ENCODE measurements at places on chromosomes 1 and 21.

DNA sequence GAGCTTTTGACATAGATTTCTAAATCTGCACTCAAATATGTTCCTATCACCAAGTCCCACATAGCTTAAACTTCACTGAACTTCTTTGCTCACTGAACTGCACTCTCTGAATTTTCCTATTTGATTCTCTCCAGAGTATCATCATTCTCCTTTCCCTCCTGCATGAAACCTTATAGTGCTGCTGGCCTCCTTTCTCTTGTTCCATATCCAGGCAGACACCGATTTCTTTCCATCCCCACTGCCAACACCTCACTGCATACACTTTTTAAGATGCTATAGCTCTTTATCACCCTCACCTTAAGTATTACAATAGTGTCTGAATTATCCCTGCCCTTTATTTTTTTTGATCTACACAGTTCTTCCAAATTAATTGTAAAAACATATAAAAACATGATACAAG is 3.1 kb upstream of the TRIM45 start:
- no peak for DNase-seq

DNA sequence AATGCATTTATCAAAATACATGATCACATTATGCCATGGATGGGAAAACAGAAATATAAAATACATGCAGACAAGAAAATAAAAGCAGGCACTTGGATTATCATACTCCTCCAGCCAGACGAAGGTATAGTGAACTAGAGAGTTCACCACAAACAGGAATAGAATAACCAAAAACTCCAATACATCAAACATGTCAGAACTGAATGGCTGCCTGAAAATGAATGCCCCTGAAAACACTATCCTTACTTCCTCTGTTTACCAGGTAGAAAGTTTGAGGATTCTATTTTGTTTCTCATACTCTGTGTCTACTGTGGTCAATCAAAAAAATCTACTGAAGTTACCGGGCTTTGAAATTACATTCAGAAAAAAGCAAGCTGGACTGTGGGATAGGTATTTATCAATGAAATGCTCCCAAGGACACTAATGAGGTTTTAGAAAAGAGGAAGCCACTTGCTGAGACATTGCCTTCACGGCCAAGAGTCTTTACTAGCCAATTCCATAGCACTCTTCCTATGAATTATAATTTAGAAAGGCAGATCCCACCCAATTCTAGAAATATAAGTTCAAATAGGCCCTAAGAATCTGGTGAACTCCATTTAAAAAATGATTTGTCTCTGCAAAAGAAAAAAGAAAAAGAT is 197.7 kb downstream of the SMYD3 start:
- no peak for DNase-seq

DNA sequence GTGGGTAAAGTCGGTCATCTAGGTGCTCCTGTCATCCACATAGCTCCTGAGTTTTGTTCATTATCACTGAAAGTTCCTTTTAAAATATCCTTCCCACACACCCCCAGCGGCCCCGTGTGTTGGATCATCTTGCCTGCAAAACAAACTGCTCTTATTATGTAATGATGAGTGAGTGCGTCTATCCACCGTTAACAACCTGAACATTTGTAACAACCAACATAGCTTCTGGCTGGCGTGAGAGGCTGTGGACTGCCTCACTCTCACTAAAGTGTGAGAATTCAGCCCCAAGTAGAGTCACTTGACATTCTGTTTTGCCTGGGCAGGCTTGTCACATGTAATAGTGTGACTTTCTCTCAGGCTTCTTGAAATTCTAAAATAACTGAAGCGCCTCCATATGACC is 14.5 kb upstream of the KCNA2 start:
- DNase-seq: no peak

- no peak for DNase-seq
Observed at GRCh38 chr1:6868660-6869380, 83.6 kb downstream of the CAMTA1 start.

GRCh38 chr1:208101661-208102431 is 142.3 kb downstream of the PLXNA2 start:
- DNase-seq: peak; percentile 81

- DNase-seq: no peak
Observed at GRCh38 chr1:150156868-150157603, 7.3 kb downstream of the PLEKHO1 start.

GRCh38 chr1:65148548-65149350 is 746 bp downstream of the AK4 start:
- DNase-seq: peak; percentile 69

GRCh38 chr1:85609976-85610375 is 29.4 kb downstream of the CCN1 start:
- DNase-seq: no peak

- DNase-seq: no peak
Observed at GRCh38 chr1:201014816-201015200, 8.7 kb downstream of the KIF21B start.

- peak; percentile 25 for DNase-seq
Observed at GRCh38 chr1:10622910-10623685, 148.3 kb downstream of the PEX14 start.

DNA sequence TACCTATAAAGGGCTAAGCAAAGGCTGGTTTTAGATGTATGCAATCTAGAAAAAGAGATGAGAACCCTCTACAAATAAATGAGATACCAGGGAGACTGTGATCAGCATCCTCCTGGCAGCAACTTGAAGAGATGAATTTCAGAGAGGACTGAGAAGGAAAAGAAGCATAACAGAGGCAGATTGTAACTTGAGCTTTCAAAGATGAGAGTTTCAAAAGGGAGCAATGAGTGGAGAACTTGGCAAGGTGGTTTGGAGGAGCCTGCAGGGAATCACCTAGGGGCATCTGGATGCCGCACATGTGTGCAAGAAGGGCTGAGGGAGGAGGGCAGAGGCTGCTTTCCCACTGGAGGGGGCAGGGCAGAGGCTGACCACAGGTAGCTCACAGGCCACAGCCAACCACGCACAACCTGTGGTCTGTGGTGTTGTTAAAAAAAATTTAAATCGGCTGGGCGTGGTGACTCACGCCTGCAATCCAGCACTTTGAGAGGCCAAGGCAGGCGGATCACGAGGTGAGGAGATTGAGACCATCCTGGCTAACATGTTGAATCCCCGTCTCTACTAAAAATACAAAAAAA is 50.2 kb downstream of the PCNX2 start:
- DNase-seq: no peak

DNA sequence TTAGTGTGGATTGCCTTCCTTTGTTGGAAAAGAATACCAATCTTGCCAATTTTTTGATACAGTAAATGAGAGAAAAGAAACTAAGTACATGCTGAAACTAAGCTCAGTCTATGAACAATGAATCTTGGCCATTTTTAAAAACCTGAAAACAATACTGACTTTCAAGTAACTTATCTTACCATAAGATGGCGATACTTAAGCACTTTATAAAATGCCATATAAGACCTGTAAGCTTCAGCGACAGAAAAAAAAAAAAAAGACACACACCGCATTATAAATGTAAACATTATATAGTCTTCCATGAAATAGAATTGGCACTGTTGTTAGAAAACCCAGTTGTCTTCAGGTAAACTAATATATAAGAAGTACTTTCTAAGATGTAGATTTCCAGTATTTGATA is 3.0 kb downstream of the OLFM3 start:
- DNase-seq: no peak

GRCh38 chr1:236128646-236129178 is 13.6 kb upstream of the GPR137B start:
- no peak for DNase-seq

DNA sequence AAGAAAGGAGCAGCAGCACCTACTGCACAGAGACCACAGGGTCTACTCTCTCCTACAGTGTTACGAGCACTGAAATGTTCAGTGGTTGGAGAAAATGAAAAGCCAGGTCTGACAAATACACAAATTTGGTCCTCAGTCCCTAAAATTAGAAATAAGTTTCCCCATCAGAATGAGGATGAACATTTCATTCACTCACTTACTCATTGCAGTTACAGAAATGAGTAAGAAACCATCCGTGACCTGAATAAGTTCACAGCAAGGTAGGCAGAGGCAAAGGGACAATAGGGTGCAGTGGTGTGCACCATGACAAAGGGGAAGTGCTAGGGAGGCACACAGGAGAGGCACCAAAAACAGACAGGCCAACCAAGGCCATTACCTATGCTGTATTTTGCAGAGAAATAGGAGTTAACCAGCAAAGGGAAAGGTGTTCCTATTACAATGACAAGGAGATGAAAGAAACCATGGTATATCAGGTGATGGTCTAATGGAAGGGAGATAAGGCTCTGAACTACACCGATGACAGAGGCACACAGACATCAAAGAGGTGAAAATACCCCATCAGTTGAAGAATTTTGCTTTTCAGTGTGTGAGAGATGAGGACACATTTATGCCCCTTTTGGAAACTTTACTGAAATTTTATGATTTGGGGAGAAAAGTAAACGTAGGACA is 29.4 kb downstream of the VAV3 start:
- DNase-seq: no peak

DNA sequence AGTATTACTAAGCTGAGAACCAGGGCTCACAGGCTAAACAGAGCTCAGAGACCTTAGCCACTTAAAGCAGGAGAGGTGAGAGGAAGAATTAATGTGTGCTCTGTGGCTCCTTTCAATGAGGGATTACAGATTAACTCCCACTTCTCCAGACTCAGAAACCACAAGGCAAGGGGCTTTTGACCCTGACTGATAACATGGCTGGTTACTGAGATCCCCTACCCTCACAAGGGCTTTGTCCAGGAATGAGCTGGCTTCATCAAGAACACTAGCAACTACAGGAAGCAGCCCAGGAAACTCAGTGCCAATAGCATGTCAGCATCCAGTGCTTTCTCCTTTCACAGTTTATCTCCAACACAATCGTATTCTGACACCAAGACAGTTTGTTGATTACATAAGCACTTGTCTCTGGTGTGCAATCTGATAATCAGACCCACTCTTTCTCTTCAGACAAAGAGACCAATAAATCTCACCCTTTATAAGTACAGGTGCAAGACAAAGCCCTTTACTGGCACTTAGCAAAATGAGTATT is 38.8 kb downstream of the ERI3 start:
- peak; percentile 88 for DNase-seq

DNA sequence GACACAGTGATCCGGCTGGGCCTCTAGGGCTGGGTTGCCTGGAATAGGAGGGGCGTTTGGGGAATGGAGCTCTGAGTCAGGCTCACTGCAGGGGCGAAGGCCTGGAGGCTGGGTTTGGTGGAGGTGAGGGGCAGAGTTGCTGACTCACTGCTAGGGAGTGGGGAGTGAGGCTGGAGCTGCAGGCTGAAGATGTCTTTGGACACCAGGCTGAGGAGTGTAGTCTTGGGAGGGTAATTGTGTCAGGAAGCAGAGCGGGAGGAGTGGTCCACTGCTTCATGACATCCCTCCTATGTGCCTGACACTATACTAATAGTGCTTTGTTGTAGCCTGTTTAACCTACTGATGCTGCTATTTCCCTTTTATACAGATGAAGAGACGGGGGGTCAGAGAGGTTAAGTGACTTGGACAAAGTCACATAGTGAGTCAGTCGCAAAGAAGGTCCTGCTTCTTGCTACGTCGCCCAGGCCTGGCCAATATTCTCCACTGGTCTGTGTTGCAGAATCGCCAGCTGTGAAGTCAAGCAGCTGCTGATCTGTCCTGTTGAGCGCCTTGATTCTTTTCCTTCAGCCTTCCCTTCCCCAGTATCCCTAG is 13.6 kb downstream of the ACTL8 start:
- DNase-seq: no peak

GRCh38 chr1:215807911-215808436 is 240.9 kb downstream of the KCTD3 start:
- DNase-seq: no peak

DNA sequence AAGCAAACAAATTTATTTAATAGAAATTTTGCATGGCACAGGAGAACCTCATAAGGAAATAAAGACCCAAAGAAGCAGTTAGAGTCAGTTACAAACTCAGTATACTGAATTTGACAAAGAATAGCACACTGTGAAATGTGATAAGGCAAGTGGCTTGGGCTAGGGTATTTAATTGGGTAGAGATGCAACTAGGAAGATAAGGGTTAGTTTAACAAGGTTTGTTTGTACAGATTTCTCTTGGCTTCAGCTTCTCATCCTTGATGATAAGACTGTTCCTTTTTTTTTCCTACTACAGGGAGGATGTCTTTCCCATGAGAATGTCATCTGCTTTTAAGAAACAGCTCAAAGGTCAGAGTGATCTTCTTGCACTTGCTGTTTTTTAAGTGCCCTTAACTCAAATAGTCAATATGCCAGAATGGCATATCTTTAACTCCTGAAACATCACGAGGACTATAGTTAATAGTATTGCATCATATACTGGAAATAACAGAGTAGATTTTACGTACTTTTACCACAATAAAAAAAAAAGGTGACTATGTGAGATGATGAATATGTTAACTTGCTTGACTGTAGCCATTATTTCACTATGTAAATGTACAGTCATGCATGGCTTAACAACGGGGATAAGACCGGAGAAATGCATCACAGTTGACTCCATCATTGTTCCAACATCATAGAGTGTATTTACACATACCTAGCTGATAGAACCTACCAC is 9.2 kb upstream of the TRAF3IP3 start:
- no peak for DNase-seq

- peak; percentile 41 for DNase-seq
Observed at GRCh38 chr1:23791516-23792047, 637 bp downstream of the LYPLA2 start.

DNA sequence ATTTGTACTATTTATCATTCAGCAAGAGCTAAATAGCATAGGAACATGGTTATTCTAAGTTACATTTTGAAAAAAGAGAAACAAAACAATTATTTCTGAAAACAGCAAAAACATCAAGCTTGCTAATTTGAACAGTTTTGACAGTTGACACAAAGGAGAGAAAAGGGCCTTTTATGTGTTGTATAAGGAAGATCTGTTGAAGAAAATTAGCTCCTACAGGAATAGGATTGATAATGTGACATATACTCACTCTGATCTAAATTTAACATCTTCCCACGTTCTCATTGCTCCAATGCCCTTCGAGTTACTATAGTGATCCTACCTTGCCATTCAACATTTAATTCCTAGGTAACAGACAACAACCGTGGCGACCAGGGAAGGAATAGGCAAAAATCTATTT is 61.4 kb upstream of the BTG3 start:
- no peak for DNase-seq

GRCh38 chr1:206521127-206521526 is 13.8 kb downstream of the RASSF5 start:
- DNase-seq: no peak

DNA sequence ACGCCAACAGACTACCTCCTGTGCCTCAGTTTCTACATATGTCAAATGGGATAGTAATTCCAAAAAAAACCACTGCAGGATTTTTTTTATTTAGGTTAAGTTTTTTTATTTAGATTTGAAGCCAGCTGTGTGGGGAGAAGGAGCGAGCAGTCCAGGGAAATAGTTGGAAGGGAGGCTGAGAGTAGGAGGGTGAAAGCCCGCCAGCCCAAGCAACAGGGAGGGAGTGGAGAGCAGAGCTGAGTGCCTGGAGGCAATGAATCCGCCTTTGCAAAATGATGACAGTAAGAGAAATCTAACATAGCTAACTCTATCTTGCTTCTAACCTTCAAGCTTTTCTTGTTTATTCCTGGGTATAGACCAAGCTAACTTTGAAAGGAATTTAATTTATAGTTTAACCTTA is 15.6 kb upstream of the C1orf198 start:
- DNase-seq: no peak

DNA sequence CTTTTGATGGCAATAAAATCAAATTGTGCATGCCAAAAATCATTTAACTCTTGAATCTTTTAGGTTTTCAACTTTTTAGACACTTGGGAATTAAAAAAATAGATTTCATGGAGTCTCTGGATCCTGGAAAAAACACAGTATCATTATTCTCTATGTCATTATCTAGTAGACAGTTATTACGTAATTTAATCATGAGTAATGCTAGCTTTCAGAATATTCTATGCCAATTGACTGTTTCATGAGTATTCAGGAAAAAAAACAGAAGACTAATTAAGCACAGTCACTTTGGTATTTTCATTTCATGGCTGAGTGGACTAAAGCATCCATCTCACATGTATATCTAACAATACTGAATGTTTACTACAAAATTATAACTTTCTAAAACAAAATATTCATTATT is 44.0 kb downstream of the ODF2L start:
- DNase-seq: no peak

Measured in NCI-H1417 (cell line).